ENCODE measurements at places on chromosomes 5 and 9.

GRCh38 chr5:140413230-140413629, 11.6 kb downstream of the ANKHD1 start:
- no peak for DNase-seq

GRCh38 chr5:84783003-84783402, 398.3 kb upstream of the EDIL3 start:
- DNase-seq: no peak

GRCh38 chr9:470552-471194, 256.0 kb downstream of the DOCK8 start:
- no peak for DNase-seq

DNA sequence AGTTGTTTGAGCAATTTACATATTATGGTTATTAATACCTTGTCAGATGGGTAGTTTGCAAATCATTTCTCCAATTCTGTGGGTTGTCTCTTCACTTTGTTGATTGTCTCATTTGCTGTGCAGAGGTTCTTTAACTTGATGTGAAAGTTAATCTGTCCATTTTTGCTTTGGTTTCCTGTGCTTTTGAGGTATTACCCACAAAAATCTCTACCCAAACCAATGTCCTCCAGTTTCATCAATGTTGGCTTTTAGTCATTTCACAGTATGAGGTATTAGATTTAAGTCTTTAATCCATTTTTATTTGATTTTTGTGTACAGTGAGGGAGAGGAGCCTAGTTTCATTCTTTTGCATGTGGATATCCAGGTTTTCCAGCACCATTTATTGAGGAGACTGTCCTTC, 82.4 kb downstream of the MRPS30 start:
- DNase-seq: no peak

- DNase-seq: no peak
These were observed 154.3 kb upstream of the TBC1D2 start for GRCh38 chr9:98409719-98410118.

- no peak for DNase-seq
These were observed 534 bp downstream of the SRFBP1 start for GRCh38 chr5:121962347-121962670.

- no peak for DNase-seq
These were observed 204.5 kb downstream of the MCTP1 start for GRCh38 chr5:95080441-95080840.

GRCh38 chr5:154002511-154003020, 36.1 kb downstream of the FAM114A2 start:
- no peak for DNase-seq

GRCh38 chr9:133821601-133822429, 83.7 kb upstream of the SARDH start:
- no peak for DNase-seq

- no peak for DNase-seq
These were observed 897 bp downstream of the AHRR start for GRCh38 chr5:322281-322941.

GRCh38 chr5:112142769-112143270, 276.3 kb downstream of the EPB41L4A start:
- no peak for DNase-seq

GRCh38 chr5:10235350-10235749, 14.3 kb downstream of the ATPSCKMT start:
- no peak for DNase-seq

DNA sequence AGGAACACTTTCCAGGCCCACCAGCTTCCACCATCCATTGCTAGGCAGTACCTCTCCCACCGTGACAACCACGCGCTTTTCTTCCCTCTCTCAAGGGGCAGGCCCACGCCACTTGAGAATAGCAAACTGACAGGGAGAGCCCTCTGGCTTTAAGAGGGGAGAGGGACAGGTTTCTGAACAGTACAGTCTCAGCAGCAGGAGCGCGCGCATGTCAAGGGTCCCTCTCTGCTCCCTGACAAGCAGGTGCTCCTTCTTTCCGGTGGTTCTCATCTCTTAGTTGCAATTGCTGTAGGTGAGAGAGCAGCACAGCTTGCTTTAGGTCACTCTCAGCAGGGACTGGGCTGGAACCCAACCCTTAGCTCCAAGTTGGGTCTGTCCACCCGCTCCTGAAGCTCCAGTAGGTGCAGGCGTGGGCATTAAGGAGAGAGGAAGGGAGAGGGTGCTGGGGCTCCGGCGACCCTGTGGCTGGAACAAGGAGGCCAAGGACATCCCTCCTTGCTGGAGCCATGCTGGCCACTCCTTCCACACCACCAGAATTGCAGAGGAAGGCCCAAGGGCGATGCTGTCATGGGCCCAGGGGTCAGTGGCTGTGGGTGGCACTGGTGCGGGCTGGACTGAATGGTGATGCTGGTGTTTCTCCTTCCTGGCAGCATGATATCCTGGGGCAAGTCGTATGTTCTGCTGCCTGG, 9.0 kb upstream of the PHF2 start:
- no peak for DNase-seq

DNA sequence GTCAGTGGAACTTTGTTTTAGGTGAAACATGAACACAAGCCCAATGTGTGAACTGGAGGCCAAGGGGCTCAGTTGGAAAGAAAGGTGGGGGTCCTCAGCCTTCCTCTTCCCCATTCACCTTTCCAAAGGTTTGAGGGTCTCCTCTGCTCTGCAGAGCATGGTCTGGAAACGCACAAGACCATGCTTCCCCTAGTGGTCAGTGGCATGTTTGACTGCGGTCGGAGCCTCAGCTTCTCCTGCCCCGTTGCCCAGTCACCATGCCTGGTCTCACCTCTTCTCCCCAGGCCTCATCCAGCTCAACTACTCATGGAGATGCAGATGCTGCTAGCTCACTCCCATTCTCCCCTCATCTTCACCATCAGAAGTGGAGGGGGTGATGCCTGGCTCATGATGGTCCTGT, 340.3 kb downstream of the GADD45G start:
- DNase-seq: no peak

DNA sequence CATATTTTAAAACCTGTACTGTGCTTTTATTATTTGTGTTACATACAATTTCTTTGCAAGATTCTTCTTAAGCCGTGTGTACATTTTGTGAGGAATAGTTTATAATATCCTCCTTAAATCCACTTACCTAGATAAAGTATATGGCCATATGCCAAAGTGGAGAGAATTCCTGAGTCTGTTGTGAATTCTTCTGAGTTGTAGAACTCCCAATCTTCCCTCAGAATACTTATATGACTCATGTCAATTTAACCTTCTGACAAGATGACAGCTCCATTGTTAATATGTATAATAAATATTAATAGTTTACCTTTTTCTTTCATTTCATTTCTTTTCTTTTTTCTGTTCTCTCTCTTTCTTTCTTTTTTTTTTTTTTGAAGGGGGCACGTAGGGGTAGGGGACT, 6.0 kb upstream of the RICTOR start:
- DNase-seq: no peak

DNA sequence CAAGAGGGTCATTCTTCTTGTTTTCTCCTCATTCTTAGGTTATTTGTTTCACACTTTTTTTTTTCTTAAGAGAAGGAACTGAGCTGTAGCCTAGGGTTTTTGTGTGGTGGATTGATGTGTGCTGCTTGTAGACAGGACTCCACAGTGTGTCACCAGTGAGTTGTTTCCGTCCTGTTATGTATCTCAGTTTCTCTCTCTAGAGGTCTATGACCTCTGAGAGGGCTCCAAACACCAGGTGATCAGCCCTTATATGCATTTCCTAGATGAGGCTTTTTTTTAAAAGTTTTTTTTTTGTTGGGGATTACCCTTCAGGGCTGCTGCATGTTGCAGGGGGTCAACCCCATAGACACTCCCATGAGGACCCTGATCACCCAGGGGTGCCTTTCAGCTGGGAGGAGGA, 124.2 kb upstream of the MAST4 start:
- no peak for DNase-seq

DNA sequence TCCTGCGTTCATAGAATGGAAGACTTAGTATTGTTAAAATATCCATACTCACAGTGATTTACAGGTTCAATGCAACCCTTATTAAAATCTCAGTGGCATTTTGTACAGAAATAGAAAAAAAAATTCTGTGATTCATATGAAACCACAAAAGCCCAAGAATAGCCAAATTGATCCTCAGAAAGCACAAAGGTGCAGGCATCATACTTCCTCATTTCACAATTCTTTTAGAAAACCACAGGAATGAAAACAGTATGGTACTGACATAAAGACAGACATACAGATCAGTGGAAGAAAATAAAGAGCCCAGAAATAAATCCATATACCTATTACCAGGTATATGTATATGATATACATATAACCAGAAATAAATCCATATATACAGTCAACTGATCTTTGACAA, 86.8 kb upstream of the MEGF10 start:
- no peak for DNase-seq

GRCh38 chr5:53089481-53089991, 20.0 kb downstream of the MOCS2 start:
- DNase-seq: no peak

DNA sequence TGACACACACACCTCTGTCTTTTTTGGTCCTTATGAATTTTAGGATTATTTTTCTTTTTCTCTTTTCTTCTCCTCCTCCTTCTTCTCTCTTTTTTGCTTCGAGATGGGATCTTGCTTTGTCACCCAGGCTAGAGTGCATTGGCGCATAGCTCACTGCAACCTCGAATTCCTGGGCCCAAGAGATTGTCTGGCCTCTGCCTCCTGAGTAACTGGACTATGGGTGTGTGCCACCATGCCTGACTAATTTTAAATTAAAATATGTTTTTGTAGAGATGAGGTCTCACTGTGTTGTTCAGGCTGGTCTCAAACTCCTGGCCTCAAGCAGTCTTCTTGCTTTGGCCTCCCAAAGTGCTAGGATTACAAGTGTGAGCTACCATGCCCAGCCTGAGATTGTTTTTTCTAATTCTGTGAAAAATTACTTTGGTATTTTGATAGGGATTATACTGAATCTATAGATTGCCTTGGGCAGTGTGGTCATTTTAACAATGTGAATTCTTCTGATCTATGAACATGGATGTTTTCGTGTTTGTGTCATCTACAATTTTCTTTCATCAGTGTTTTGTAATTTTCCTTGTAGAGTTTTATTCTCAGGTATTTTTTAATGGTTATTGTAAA, 7.7 kb downstream of the AHRR start:
- no peak for DNase-seq

DNA sequence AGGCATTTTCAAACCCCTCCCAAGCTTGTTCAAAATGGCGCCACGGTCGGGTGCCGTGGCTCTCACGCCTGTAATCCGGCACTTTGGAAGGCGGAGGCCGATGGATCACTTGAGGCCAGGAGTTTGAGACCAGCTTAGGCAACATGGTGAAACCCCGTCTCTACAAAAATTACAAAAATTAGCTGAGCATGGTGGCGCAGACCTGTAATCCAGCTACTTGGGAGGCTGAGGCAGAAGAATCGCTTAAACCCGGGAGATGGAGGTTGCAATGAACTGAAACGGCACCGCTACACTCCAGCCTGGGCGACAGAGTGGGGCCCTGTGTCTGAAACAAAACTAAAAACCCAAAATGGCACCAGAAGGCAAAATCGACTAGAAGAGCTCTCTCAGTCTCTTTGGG, 142.0 kb downstream of the MTX3 start:
- DNase-seq: no peak

DNA sequence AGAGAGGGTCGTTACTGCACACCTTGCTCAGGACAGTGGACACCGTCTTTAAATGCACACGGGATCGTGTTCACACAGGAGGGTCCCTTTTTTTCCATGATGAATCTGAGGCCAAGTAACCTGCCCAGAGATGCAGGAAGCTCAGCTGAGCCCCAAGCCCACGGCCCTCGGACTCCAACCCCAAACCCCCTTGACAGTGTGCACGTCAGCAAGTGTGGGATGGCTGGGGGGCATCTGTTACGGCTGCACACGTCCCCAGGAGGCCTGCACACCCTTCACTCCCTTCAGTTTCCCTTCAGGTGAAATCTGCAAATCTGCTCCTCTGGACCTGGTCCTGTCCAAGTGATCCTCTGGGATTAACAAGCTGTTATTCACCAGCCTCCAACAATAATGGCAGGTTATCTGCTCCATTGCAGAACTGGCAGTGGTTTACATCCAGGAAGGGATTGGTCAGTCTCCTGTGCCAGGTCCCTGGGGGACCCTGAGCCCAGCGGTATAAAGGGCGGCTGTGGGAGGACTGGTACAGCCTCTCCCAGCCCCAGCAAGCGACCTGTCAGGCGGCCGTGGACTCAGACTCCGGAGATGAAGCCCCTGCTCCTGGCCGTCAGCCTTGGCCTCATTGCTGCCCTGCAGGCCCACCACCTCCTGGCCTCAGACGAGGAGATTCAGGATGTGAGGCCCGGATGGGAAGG, at the start of gene LCN1:
Gene LCN1, plus strand, starts transcription at position 525 of the 692 bp plus-strand sequence. Its CDS starts 58 bp downstream, at position 583.
- no peak for DNase-seq

DNA sequence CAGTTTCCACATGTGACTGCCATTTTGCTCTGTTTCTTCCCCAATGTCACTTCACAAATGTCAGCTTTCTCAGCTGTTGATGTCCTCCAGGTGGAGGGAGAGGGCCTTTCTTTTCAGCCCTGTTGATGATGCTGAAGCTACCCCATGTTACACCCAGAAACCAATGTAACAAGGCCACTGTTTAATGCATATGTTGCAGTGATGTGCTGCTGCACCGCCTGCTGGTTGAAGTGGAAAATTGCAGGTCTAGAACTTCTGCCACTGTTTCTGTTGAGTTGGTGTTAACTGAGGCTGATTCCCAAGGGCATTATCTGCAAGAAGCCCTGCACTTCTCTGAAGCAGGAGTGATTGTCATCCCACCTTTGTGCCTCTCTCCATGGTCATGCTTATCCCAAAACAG, 428.4 kb downstream of the KDM4C start:
- no peak for DNase-seq

GRCh38 chr5:165573445-165573844, 2068.0 kb downstream of the MAT2B start:
- DNase-seq: no peak

DNA sequence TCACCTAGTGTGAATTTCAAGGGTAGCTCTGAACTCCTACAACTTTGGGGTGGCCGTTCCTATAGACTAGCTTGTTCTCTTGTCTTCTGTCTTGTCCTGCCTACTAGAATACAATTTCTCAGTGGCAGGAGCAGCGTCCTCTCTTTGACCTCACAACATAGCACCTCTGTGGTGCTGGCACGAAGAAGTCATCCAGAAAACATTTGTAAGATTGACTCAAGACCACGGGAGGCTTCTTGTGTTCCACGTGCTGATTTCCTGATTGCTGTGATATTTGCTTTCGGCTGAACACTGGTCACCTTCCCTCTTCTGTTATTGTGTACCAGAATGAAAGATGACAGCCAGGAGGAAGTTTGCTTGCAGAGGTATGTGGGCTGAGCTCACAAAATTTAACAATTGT, 27.0 kb downstream of the SLC1A1 start:
- no peak for DNase-seq

DNA sequence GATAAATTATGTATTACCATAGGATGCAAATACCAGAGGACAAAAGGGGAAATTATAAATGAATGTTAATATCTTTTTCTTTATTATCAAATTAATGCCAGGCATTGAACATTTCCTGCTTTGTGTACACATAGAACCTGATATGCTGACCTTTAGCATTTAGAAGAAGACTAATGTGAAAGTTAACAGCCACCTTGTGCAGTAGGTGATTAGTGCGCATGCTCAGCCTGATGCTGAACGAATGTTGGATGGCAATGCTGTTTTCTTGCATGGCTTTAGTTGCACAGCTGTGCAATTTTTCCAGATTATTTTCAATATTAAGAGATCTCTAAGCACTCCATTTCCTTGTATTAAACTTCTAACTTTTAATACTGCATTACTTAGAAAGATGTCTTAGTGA, 45.5 kb downstream of the CCNH start:
- DNase-seq: no peak

All from NCI-H1930 (cell line).